ENCODE measurements at places on chromosomes 2 and 18. TPM values are rescaled to one million over a fixed set of nuclear protein-coding genes. Genes with fewer than 3 reads are reported as not detected.
A peak's percentile ranks its signal among the peaks of the same experiment; 100 is the strongest.

The MTLN gene
- 120 TPM for total RNA-seq

The NEUROD1 gene
- total RNA-seq, result not detected

DNA sequence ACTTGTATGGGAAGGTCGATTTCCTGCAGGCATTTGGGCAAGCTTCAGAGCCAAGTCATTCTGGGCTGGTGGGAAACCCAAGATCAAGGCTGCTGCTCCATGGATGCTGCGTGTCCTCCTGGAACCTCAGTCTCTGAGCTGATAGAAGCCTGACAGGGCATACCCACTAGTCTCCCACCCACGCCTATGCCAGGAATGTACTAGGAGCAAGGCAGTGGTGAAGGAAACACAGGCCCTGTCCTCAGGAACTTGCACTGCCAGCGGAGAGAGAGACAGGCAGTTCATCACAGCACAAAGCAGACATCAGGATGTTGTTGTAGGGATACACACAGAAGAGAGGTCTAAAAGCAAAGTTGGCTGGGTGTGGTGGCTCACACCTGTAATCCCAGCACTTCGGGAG is 84.2 kb downstream of the PLB1 start:
- no peaks in the 10 kb centered on the region for H3K4me1 ChIP-seq
- no peak overlapping the region for H3K27ac ChIP-seq
- no peak overlapping the region for H3K4me3 ChIP-seq
- no peaks in the 10 kb centered on the region for H3K27me3 ChIP-seq
- DNase-seq, result no peak

GRCh38 chr18:9413576-9413975 is 61.7 kb upstream of the RALBP1 start:
- H3K4me1 ChIP-seq, result no peaks in the 10 kb centered on the region
- DNase-seq, result no peak
- no peak overlapping the region for H3K4me3 ChIP-seq
- no peaks in the 10 kb centered on the region for H3K36me3 ChIP-seq
- no peaks in the 10 kb centered on the region for H3K27me3 ChIP-seq

- no peak for DNase-seq
- H3K4me3 ChIP-seq, result no peak overlapping the region
- H3K4me1 ChIP-seq, result no peaks in the 10 kb centered on the region
- H3K36me3 ChIP-seq, result no peaks in the 10 kb centered on the region
- H3K27me3 ChIP-seq, result no peaks in the 10 kb centered on the region
- H3K27ac ChIP-seq, result no peak overlapping the region
Measured at GRCh38 chr18:56891116-56891515, 240.0 kb downstream of the WDR7 start.

DNA sequence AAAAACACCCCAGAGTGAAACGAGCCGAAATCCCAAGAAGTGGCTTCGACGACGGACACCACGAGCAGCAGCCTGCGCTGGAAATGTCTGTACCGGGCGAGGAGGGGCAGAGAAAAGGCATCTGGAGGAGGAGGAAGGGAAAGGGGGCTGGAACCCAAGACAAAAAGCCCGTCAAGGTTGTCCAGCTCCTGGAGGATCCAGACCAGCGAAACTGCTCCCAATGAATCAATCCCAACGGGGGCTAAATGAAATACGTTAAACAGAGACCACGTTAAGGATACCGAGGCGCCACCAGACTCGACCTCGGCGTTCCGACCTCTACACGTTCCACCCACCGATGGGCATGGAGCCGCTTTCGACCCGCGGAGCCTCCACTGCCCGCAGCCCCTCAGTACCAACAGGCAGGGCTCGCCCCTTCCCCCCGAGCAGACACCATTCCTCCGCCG is 400 bp downstream of the CCDC88A start:
- H3K27me3 ChIP-seq, result no peaks in the 10 kb centered on the region
- no peaks in the 10 kb centered on the region for H3K36me3 ChIP-seq
- no peak for DNase-seq
- peak overlapping the region; percentile 88 for H3K4me3 ChIP-seq

All from CD8-positive, alpha-beta memory T cell (primary cell).